ENCODE measurements at places on chromosomes 2 and 18.

GRCh38 chr2:233418761-233419546 is 64.7 kb downstream of the DGKD start:
- peak; percentile 77 for DNase-seq

DNA sequence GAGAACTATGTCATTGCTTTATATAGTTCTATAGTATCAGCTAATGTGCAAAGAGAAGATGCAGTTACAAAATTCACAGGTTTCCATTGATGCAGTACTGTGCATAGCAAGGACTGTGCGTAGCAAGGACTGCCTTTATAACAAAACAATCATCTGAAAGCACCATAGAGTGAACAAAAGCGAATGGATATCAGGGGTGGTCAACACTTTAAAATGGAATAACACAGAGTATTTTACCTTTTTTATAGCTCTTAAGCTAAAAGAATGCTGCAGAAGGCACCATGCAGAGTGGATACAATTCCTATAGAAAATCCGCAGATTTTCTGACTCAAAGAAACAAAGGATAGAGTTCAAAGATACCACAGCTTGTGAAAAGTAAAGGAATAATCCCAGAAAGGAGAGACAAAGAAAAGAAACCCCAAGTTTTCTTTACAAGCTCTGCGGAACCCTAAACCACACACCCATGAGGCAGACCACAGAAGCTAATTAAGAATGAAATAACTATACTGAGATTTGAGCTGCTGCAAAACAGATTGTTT is 229.9 kb upstream of the DTNA start:
- no peak for DNase-seq

DNA sequence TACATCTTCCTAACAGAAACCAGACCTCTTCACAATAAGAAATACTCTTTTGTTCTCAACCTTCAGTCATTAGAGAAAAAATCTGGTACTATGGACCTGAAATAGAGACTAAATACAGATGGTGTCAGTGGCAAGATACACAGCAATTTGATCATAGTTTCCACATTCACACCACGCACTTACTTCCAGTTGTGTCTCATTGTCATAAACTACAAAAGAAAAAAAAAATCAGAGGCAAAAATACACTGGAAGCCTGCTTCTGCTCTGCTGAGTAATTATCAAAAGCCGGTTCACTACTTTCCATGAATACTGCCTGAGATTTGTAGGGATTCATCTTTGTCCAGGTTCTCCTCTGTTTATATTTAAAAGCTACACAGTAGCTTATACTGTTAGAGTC is 182.6 kb downstream of the PID1 start:
- no peak for DNase-seq

DNA sequence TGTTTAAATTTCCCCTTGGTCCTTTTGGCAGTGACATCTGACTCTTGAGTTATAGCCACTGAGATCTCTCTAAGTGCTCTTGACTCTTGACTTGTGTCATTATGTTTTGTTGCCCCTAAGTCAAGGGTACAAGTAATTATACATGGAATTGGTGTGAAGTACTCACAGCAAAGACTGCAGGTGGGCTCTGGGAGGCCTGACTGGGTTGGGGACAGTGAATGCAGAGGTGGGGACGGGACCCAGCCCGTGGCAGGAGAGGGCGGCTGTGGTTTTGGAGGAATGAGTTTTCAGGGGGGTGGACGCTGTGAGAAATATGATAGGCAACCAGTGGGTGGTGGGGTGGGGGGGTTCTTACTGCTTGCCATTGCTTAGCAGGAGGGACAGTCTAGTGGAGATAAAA is 97.8 kb downstream of the NCK2 start:
- DNase-seq = peak; percentile 20

DNA sequence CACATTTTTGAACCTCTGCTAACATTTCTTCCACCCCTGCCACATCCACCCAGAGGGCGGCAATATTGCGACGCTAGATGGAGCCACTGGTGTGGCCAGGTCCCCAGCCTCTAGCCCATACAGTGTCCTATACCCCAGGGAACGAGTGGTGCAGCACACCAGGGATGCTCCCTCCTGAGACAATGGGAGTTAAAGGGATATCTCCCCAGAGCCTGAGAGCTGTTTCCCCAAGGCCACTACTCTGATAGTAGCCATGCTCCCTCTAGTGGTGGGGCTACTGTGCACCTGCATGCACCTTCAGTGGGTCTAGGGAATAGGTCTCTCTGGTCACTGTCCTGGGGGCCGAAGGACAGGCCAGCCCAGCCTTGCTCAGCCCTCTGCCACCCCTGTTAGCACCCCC is 336.4 kb upstream of the FSHR start:
- peak; percentile 6 for DNase-seq

DNA sequence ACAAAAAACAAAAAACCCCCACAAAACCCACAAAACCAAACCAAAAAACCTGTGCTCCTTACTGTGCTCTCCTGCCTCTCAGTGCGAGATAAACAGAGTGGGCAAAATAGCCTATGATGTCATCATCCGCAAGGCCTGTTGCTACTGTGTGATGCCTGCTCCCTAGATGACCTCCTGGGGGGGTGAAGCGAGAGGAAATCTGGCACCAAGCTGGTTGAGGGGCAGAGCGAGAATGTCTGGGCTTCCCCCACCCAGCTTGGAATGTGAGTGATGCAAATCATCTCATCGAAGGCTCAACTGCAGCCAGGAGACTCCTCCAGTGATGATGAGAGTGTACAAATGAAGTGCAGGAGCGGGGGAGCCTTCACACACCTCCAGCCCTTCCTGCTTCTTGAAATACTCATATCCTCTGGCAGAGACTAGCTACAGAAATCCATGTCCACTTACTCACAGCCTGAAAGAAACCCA is 57.7 kb upstream of the MAP4K3 start:
- peak; percentile 72 for DNase-seq
